Adrenal gland (tissue), 19 donors: ENCODE measurements at places on chromosomes 1 and 21. TPM values are rescaled to one million over a fixed set of nuclear protein-coding genes. Genes with fewer than 3 reads are reported as not detected.
A peak's percentile ranks its signal among the peaks of the same experiment; 100 is the strongest.

DNA sequence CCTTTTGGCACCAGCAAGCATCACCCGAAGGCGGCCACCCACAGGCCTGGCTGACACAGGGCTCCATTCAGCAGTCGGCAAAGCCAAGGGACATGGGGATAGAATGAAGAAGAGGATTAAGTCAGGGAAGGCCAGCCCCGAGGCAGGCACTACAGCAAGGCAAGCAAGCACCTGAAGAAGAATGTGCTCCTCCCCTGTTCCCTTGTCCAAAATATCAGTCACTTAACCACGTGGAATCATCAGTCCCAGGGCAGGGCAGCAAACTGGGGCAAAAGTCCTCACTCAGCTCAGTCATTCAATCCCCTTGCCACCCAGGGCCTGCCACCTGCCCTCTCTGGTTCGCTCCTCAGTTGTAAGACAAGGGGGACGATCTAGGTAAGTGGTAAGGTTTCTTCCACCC, 9.3 kb downstream of the KANK4 start:
- no peak for DNase-seq

- DNase-seq = no peak
Measured at GRCh38 chr1:166133276-166133841, 33.4 kb downstream of the FAM78B start.

- DNase-seq = no peak
Measured at GRCh38 chr1:98429965-98430443, 231.5 kb upstream of the SNX7 start.

GRCh38 chr1:112395256-112395820, 676 bp upstream of the CTTNBP2NL start:
- no peak for DNase-seq

DNA sequence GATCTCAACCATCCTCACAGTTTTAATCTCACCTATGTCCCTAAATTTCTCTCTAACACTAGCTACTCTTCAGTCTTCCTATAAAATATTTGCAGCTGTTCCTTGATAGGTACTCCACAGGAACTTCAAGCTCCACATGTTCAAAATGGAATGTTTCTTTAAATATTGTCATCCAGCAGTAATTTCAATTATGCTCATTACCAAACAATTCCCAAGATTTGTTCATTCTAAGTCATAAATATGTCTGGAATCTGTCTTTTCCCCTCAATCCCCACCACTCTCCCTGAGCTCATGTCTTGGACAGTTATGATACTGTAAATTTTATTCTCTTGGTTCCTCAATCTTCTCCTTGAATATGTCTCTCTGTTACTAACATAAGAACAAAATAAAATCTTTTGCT, 214.4 kb downstream of the NRIP1 start:
- DNase-seq = no peak

Gene HUNK
- total RNA-seq = 0.31 TPM

DNA sequence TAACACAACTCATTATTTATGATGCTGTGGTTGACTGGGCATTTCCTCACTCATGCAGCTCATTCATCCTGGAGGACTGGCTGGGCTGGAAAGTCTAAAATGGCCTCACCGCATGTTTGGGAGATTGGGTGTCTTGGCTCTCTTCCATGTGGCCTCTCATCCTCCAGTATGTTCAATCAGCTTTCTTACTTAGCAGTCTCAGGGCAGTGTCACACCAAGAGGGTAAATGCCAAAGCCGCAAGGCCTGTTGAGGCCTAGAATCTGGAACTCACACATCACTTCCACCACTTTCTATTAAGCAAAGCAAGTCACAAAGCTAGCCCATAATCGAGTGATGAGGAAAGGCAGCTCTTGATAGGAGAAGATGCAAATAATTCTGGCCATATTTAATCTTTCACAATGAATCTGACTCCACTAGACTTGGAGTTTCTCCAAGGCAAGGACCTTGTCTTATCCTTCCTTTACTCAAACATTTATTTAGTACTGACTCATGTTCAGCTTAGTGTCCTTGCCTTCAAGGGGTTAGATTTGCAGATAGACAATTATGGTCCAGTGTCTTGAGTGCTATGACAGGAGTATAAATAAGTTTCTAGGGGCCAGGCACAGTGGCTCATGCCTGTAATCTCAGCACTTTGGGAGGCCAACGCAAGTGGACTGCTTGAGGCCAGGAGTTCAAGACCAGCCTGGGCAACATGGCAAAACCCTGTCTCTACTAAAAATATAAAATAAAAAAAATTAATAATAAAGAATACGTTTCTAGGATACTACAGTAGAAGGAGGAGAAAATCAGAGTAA, 45.1 kb downstream of the TMEM53 start:
- no peak for DNase-seq

DNA sequence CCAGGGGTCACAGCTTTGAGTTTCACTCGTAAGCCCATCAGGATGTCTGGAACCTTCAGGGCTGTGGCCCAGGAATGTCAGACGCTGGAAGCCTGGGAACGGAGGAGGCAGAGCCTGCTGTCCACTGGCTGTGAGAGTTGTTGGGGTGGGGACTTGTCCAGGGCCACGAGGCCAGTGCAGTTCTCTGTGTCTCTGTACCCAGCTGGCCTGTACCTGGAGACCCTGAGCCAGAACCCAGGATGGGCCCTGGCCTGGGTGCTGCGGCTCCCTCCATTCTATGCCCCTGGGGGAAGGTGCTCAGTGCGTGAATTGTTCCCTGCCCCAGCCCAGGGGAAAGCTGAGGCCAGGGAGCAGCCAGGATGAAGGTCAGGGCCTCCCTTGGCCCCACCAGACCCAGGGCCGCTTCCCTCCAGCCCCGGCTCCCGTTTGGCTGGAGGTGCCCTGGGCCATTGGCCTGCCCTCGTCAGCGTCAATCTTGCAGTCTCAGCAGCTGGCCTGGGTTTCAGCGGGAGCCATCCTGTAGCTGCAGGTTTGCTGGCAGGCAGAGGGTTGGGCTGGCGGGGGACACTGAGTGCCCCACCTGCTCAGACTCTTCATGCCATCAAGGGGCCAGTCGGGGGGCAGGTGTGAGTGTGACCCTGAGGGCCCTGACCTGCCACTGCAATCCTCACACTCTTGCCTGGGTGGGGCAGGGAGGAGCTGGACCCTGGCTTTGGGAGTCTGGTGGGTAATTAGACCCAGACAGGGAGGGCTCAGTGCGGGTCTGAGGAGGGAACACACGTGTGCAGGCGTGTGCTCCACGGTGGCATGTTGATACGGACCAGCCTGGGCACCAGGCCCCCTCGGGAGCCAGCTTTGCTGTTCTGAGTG, 724 bp upstream of the CALML6 start:
- DNase-seq = peak; percentile 50
